Astrocyte (in vitro differentiated cells and primary cell): ENCODE measurements at places on chromosomes 1 and 21.

DNA sequence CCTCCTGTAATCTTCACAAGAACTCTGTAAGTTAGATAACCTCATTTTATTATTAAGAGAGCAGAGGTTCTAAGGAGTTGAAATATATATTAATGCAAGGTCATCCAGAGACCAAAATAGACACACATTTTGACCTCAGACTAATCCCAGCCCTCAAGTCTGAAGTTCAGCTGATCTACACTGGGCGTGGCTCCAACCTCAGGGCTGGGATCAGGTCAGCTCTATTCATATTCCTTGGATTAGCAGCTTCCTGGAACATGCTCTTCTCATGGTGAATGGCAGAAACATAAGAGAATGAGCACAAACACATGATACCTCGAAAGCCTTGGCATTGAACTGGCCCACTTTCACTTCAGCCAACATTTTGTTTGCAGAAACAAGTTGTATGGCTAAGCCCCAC is 200.8 kb upstream of the ST6GALNAC5 start:
- DNase-seq, result no peak

GRCh38 chr1:9649769-9650168 is 1.8 kb upstream of the PIK3CD start:
- DNase-seq, result no peak

GRCh38 chr1:238954865-238955264 is 431.5 kb upstream of the CHRM3 start:
- no peak for DNase-seq

- no peak for DNase-seq
These were observed 574.2 kb downstream of the NUF2 start for GRCh38 chr1:163896001-163896400.

DNA sequence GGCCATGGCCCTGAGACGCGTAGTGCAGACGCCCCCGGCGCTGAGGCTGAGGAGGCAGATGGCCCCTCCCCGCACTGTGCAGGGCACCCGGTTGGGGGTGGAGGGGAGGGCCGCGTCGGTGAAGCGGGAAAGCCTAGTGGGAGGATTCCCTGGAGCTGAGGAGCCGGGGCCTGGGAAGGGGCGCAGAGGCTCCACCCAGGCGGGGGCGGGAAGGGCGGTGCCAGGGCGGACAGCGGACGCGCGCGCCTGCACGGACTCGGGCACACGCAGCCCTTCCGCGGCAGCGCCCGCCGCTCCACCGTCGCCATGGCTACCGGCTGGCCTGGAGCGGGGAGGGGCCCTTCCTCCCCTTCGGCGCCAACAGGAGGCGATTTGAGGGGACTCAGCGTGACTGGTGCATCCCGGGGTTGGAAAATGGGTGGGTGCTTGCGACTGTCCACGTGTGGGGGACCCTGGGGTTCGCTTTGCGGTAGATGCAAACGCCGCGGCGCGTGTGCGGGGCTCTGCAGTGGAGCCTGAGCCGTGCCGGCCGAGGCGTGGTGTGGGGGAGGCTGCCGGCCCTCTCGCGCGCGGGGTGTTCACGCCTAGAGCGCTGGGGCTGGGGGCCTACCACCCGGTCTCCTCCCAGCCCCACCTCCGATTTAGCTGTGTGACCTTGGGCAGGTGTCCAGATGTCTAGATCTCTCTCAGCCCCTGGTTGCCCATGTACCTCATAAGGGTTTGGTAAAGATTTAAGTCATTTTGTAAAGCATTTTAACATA is 35.1 kb downstream of the PTPRF start:
- DNase-seq, result peak; percentile 41

DNA sequence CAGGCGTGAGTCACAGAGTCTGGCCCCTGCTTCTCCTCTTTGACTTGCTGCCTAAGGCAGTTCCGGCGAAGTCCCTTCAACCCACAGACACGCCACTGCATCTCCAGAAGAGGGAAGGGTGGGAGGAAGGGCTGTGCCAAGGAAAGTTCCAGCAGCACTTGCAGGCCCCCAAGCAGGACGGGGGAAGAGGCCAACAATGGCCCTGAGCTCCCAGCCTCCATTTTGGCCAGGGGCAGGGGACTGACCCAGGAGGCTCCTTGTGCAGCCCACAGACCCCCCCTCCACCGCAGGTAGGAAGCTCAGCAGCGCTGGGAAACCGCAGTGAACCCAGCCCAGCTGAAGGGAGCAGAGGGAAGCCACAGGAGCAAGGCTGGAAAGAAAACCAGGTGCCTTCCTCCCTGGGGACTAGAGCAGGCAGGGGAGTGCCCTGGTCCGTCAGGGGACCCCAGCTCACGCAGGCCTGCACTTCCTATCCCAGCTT is 35.4 kb downstream of the ACOT7 start:
- peak; percentile 56 for DNase-seq

DNA sequence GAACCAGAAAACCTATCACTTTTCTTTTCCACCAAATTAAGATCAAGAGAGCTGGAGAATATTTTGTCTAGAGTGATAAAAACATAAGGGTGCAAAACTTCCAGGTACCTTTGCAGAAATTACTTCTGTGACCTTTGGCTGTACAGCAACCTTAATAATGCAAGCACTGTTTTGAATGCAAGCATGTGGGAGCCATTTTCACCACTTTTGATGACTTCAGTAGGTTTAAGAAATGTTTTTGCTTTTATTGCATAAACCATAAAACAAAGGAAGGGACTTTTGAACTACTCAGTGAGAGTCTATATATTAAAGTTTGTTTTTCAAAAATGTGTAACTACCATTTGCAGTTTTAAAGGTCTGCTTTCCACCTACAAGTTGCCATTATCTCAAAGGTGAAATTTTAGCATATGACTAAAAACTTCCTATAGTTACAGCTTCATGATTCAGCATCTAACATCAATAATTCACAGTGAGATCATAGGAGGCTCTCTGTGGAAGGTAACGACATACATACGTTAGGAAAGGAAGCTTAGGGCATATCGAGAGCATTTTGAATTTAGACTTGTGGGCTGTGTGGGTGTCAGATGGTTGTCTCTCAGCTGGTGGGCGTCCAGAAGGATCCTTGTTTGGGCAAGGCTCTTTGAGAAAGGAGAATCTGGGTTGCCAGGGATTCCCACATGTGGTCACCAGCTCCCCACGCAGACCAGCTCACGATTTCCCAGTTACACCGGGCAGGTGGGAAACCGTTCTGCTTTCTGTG is 1.1 kb upstream of the GADD45A start:
- DNase-seq, result peak; percentile 67

DNA sequence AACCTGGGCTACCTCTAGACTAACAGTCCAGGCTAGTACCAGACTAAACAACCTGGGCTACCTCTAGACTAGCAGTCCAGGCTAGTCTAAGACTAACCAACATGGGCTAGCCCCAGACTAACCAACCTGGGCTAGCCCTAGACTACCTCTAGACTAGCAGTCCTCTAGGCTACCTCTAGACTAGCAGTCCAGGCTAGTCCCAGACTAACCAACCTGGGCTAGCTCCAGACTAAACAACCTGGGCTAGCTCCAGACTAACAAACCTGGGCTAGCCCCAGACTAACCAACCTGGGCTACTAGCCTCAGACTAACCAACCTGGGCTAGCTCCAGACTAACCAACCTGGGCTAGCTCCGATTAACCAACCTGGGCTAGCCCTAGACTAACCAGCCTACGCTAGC is 2.0 kb downstream of the TFF2 start:
- DNase-seq, result no peak

DNA sequence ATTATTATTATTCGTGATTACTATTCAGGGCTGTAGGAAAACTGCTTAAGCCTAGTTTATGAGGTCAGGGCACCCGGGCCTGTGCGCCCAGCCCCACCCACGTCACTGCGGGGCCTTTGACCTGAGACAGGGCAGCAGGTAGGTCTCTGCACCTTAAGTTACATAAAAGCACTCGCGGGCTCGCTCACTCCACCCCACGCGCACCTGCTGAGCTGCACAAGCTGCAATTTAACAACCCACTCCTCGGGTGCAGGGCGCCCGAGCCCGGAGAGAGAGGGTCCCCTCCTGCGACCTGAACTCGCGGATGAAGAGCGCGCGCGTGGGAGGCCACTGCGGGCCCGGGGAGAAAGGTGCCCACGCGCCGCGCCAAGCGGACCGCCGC is 477 bp downstream of the ICMT start:
- no peak for DNase-seq

DNA sequence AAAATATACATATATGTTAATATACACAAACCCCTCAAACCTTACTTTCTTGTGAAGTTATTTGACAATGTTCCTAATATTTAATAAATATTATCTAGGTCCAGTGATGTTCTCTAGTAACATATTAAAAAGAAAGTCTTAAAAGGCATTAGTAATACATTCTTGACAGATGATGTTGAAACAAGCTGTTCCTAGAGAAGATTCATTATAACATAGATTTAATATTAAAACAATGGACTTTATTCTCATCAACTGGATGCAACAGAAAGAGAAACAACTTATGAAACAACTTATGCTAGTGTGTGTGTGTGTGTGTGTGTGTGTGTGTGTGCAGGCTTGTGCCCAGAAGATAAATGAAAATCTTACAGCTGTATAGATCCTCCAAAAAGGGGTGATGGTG is 68.5 kb upstream of the PLXNA2 start:
- DNase-seq, result no peak

GRCh38 chr21:43824333-43825241 is 35.2 kb downstream of the RRP1 start:
- peak; percentile 45 for DNase-seq

DNA sequence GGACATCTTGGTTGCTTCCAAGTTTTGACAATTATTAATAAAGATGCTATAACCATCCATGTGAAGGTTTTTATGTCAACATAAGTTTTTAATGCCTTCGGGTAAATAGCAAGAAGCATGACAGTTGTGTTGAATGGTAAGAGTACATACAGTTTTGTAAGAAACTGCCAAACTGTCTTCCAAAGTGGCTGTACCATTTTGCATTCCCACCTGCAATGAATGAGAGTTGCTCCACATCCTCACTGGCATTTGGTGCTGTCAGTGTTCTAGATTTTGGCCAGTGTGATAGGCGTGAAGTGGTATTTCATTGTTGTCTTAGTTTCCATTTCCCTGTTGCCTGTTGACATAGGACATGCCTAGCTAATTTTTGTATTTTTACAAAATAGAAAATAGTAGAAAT is 45.4 kb downstream of the CD58 start:
- DNase-seq, result no peak

GRCh38 chr21:30717105-30717504 is 1.5 kb downstream of the KRTAP21-3 start:
- peak; percentile 34 for DNase-seq

DNA sequence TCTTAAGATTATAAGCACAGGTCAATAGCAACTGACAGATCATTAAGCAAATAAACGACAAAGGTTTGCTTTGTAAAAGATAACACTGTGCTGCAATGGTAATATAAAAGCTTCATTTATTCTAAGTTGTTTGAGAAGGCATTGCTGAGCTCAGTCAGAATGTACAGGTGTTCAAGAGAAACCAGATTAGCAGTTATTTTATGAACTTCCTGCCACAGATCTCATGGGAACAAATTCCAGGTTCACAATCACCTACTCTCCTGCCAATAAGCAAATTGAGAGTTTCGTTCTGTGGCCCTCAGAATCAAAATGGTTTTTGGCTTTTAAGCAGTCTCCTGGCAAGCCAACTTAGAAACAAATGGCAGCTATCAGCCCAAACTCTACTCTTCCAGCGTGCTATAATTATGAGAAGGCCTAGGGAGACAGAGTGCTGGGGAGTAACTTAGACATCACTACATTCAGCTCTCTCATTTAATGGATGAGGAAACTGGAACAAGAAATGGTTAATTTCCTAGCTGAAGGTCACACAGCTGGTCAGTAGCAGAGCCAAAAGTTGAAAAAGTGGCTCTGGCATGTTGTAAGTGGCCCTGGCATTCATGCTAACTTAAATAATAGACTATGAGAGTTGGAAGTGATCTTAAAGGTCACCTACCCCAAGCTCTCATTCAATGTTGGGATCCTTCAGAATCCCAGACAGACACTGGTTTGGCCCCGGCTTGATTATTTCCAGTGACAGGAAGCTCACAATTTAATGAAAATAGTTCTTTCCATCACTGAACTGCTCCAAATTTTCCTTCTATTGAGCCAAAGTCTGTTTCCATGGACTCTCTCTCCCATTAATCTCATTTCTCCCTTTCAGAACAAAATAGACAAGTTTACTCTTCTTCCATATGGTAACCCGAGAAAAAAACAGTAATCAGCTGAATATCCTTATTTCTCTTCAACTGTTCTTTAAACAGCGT is 82.6 kb upstream of the EDEM3 start:
- DNase-seq, result no peak

- DNase-seq, result no peak
These were observed 1447.8 kb upstream of the PRMT6 start for GRCh38 chr1:105608713-105609112.

- DNase-seq, result no peak
These were observed 31.9 kb downstream of the KIF14 start for GRCh38 chr1:200588698-200589097.

DNA sequence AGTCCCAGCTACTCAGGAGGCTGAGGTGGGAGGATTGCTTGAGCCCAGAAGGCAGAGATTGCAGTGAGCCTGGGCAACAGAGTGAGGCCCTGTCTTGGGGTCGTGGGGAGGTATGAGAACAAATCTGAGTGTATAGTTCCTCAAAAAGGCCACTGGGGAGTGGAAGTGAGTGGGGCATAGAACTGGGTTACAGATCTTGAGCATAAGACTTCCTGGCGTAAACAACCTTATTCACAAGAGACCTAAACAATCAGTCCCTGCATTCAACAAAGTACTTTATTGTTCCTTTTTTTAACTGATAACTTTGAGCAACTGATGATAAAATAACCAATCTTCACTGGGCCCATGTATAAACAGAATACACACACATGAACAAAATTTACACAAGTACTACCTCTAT is 72.7 kb upstream of the MUTYH start:
- DNase-seq, result no peak

GRCh38 chr1:84603223-84603622 is 29.0 kb upstream of the CTBS start:
- peak; percentile 83 for DNase-seq

GRCh38 chr1:165747632-165748447 is 20.8 kb downstream of the TMCO1 start:
- DNase-seq, result no peak

- no peak for DNase-seq
These were observed 782 bp upstream of the PFKL start for GRCh38 chr21:44299085-44299457.

DNA sequence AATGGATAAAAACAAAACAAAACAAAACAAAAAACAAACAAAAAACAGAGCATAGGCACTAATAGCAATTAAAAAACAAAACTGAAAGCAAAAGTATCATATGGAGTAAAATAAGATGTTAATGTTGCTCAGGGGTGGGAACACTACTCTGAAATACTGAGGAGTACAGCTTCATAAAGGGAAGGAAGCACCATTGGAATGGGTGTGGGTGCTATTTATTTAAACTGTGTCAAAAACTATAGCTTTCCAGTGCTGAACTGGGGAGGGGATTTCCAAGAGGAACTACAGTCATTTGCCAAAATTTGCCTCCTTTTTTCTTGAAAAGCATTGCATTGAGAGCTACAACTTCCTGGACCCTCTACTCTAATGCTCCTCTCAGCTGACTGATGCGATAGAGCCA is 40.0 kb downstream of the SPTA1 start:
- no peak for DNase-seq

DNA sequence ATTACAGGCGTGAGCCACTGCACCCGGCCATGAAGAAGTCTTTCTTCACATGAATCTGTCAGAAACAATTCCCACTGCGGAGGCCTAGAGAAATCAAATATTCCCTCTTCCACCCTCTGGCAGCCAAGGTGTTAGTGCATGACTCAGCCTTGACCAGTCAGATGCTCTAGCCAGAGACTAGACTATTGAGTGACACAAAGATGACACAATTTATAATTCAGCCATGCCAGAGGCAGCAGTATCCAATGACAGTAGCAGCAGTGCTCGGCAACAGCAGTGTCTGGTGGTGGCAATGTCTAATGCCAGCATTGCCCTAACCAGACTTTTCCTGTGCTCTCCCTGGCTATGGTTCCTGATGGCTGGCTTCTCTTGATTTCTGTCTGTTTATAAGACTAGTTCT is 8.7 kb downstream of the CTXND2 start:
- DNase-seq, result peak; percentile 37
